ENCODE measurements at places on chromosomes 2 and 18.

DNA sequence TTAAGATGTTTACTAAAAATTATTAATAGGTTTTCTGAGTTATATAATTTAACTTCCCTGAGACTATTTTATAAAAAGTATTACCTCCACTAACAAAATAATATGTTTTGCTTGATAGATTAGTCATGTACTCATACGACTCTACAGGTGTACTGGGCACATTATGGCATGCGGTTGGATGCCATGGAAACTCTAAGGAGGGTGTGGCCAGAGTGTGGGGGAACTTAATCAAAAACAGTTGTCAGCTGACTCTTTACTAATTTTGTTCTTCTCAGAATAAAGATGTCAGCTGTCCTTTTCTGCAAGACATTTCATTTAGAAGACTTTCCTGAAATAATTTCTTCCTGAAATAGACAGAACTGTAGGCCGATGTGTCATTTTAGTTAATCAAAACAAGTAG, 228.3 kb upstream of the SIX3 start:
- DNase-seq = no peak

- no peak for DNase-seq
Measured at GRCh38 chr18:12282442-12283039, 25.5 kb upstream of the TUBB6 start.

- DNase-seq = no peak
Measured at GRCh38 chr2:86136141-86136540, 30.1 kb downstream of the PTCD3 start.

- DNase-seq = no peak
Measured at GRCh38 chr2:12192762-12193161, 446.3 kb downstream of the LPIN1 start.

DNA sequence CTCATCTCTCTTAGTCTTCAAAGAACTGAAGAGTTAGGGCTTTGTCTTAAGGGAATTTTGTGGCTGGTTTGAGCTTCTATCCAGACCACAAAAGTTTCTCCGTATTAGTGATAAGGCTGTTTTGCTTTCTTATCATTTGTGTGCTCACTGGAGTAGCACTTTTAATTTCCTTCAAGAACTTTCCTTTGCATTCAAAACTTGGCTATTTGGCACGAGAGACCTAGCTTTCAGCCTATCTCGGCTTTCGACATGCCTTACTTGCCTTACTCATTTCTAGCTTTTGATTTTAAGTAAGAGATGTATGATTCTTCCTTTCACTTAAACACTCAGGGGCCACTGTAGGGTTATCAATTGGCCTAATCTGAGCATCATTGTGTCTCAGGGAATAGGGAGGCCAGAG, 29.9 kb downstream of the HDHD2 start:
- DNase-seq = no peak
